Right ventricle myocardium superior (tissue), 1 donor: ENCODE measurements at places on chromosomes 2 and 18. TPM values are rescaled to one million over a fixed set of nuclear protein-coding genes. Genes with fewer than 3 reads are reported as not detected.

- DNase-seq, result no peak
Observed at GRCh38 chr2:71063216-71063615, 5.2 kb upstream of the NAGK start.

DNA sequence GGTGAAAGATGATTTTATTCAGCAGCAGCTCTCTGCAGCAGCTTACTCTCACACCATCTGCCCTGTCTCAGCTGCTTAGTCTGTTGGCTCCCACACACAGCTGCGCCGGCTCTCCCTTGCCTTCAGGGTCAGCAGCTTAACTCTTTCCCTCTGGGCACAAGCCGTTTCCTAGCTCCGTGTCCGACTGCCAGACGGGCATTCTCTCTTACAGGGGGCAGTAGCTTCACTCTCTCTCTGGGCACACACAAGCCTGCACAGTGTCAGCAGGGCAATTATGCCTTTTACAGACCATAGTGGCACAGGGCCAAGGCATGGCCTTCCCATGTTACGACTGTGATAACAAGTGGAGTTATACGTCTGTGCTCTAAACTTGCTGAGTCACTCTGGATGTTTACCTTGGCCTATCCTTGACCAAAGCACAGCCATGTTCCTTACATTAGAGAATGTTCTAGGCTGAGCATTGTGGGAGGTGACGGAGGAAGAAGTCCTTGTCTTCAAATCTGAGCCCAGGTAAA is 31.7 kb downstream of the PCARE start:
- no peak for DNase-seq

GRCh38 chr2:65557616-65558573 is 125.5 kb upstream of the SPRED2 start:
- no peak for DNase-seq

GRCh38 chr2:97868986-97869721 is 126.6 kb downstream of the TMEM131 start:
- DNase-seq, result peak; percentile 57

Gene KIAA2012
- not detected for total RNA-seq

Gene ALLC
- total RNA-seq, result not detected

Gene CIDEA
- total RNA-seq, result 0.91 TPM
